ENCODE measurements at places on chromosomes 3 and 15.

GRCh38 chr3:126033765-126034164 lies 50.2 kb downstream of the SLC41A3 start:
- no peak for DNase-seq

- no peak for DNase-seq
Measured at GRCh38 chr3:94082391-94082937, 19.6 kb downstream of the NSUN3 start.

DNA sequence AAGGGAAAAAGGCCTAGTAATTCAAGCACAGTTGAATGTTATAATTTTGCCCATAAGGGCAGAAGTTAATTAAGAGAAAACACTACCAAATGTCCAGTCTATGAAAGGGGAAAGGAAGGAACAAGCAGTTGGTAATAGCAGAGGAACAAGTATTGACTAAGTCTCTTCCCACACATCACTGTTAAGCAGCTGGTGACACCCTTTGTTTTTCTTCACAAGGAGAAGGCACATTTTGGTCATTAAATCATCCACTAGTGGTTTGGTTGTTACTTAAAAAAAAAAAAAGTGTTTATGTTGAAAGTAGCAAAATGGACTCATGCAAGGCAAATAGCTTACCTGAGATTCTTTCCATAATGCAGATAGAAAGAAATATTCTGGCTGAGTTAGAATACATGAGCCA lies 321.4 kb upstream of the NECTIN3 start:
- DNase-seq = no peak

- no peak for DNase-seq
Measured at GRCh38 chr3:54582424-54582823, 345.4 kb downstream of the LRTM1 start.

- no peak for DNase-seq
Measured at GRCh38 chr15:99002226-99002625, 5.4 kb downstream of the PGPEP1L start.

DNA sequence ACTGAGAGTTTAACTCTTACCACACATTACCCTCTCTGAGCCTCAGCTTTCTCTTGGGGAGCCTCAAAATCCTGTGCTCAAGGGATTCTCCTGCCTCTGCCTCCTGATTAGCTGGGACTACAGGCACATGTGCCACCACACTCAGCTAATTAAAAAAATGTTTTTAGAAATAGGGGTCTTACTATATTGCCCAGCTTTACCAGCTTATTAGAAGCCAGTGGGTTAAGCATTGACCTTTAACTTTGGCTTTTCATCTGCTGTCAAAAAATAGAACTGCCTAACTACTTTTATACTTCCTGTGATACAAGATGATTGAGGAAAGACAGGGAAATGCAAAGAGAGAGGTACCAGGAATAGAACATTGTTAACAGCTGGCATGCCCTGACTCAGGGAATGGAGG lies 27.3 kb downstream of the MYO1E start:
- no peak for DNase-seq

DNA sequence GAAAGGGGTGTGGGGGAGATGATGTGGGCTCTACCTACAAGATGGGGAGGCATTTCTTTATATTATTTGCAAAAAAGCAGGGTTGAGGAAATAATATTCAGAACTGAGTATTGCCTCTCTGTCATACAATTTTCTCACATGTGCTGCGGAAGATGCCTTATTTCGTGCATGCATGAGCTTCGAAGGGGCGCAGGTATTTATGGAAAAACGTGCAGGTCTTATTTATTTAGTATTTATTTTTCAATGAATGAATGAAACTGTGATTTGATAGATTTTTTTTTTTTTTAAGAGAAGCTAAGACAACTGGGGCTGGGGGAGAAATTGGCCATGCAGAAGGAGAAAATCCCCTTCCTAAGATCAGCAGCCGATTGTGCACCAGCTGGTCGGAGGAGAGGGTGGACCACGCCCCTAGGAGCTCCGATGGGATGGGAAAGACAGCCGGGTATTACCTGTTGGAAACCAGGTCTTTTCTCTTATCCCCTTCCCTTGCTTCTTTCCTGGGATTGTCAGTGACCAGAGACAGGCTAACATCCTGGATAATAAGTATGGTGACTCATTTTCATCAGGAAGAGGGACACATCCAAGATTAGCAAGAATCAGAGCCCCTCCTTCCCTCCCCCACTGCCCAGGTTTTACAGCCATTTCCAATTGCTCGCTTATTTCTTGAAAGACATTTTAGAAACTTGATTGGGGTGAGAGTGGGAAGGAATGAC lies 875 bp downstream of the GAP43 start:
- no peak for DNase-seq

GRCh38 chr3:56919797-56920195 lies 118.0 kb upstream of the ARHGEF3 start:
- no peak for DNase-seq

All from amygdala (tissue), 56 donors.